Purkinje cell (primary cell): ENCODE measurements at places on chromosomes 2 and 18. TPM values are rescaled to one million over a fixed set of nuclear protein-coding genes. Genes with fewer than 3 reads are reported as not detected.

The GRHL1 gene
- 0.88 and 1.6 TPM in 2 replicates for polyA plus RNA-seq

The SIGLEC15 gene
- polyA plus RNA-seq = not detected in 2 replicates

The RFTN2 gene
- 13.5 and 21.6 TPM in 2 replicates for polyA plus RNA-seq

The GREB1L gene
- polyA plus RNA-seq = 1.4 and 5.0 TPM in 2 replicates

The RFX8 gene
- polyA plus RNA-seq = 2.7 and 3.3 TPM in 2 replicates

The GALR1 gene
- 0.32 TPM in 1 of 2 replicates, not detected in the other for polyA plus RNA-seq

The RIT2 gene
- polyA plus RNA-seq = 15.9 and 21.0 TPM in 2 replicates

The CROCC2 gene
- polyA plus RNA-seq = not detected in 2 replicates

The KCNJ3 gene
- polyA plus RNA-seq = 18.5 and 19.4 TPM in 2 replicates

The PPP3R1 gene
- polyA plus RNA-seq = 22.1 and 24.1 TPM in 2 replicates

The SERPINB12 gene
- polyA plus RNA-seq = not detected in 2 replicates

The ARL6IP6 gene
- 5.6 and 8.9 TPM in 2 replicates for polyA plus RNA-seq

The LHCGR gene
- polyA plus RNA-seq = not detected in 2 replicates

The CAPN13 gene
- polyA plus RNA-seq = not detected in 2 replicates

The SLC9A4 gene
- 0.11 and 0.15 TPM in 2 replicates for polyA plus RNA-seq

The TRIM54 gene
- polyA plus RNA-seq = not detected in 2 replicates

The GREB1 gene
- 0.32 and 1.4 TPM in 2 replicates for polyA plus RNA-seq

The KRTCAP3 gene
- polyA plus RNA-seq = 2.8 and 12.7 TPM in 2 replicates

The CABYR gene
- polyA plus RNA-seq = 5.8 and 7.1 TPM in 2 replicates

The SCN2A gene
- polyA plus RNA-seq = 47.8 and 111 TPM in 2 replicates

The OR6B2 gene
- polyA plus RNA-seq = not detected in 2 replicates

The IL37 gene
- not detected in 2 replicates for polyA plus RNA-seq

The ASB18 gene
- polyA plus RNA-seq = 0.62 TPM in 1 of 2 replicates, not detected in the other

The SLC5A7 gene
- polyA plus RNA-seq = not detected in 2 replicates

The IL36A gene
- not detected in 2 replicates for polyA plus RNA-seq

The LONRF2 gene
- 7.2 and 13.5 TPM in 2 replicates for polyA plus RNA-seq

The THSD7B gene
- polyA plus RNA-seq = 0.41 TPM in 1 of 2 replicates, not detected in the other

The ABCB11 gene
- 0.03 TPM in 1 of 2 replicates, not detected in the other for polyA plus RNA-seq

The BMP10 gene
- polyA plus RNA-seq = not detected in 2 replicates

The FAM237A gene
- polyA plus RNA-seq = 7.1 and 7.4 TPM in 2 replicates

The VAPA gene
- 299 and 309 TPM in 2 replicates for polyA plus RNA-seq

The NEB gene
- polyA plus RNA-seq = 2.4 and 8.1 TPM in 2 replicates

The GALNT13 gene
- polyA plus RNA-seq = 16.1 and 17.3 TPM in 2 replicates
